ENCODE measurements at places on chromosomes 3 and 15.
A peak's percentile ranks its signal among the peaks of the same experiment; 100 is the strongest.

DNA sequence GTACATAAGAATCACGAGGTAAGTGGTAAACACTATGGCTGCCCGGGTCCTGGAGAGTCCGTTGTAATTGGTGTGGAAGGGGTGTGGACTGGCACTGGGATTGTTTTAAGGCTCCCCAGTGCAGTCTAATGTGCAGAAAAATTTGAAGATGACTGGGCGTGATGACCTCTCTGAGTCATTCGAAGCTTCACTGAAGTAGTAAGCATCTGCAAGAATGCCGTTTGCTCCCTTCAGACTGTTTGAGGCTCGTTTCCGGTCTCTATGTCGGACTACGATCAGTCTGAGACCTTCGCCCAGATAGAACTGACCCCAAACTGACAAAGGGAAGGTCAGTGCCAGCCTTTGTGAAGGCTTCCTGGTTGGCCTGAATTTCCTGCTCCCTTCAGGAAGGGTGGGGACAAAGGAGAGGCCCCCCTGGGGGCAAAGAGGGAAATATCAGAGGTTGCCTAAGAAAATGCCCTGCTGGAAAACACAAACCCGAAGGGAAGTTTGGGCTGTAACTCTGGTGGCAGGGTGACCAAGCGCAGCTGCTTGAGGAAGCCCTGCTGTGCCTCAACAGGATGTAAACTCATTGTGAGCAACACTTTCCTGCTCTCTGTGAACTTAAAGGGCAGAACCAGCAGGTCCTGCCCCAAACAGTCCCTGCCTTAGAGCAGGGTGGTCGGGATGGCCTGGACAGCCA, 34.6 kb downstream of the BTD start:
- peak; percentile 13 for DNase-seq

- no peak for DNase-seq
Observed at GRCh38 chr15:60272623-60273022, 125.2 kb downstream of the ANXA2 start.

DNA sequence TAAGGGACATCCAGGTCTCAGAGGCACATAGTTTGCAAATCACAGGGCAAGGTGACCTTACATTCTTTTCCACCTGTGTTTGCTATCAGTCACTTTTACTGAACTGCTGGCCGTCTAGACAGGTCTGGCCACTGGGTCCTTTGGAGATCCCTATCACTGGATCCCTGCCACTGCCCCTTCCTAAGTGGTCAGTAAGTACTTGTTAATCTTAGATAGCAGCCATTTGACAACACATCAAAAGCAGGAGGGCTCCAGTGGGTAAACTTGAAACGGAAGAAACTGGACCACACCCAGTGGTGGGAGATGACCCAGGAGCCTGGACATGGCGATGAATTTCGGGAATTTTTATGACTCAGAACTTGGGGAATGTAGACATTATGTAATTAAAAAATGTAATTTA, 28.9 kb upstream of the RASGRP1 start:
- DNase-seq, result no peak

DNA sequence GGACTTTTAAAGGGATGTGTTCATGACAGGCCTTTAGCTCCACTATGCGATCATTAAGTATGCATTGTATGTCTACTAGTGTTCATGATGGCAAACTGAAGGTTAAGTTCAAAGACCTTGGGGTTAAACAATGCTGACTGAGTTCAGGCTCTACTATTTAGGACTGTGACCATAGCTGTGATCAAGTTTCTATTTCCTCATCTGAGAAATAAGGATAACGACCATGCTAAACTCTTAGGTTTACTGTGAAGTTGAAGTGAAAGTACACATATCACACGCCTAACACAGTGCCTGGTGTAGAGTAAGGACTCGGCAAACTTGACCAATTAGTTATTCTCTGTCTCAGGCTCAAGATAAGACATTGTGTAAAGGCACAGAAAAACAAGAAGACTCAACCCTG, 243.2 kb downstream of the MBNL1 start:
- DNase-seq, result no peak

DNA sequence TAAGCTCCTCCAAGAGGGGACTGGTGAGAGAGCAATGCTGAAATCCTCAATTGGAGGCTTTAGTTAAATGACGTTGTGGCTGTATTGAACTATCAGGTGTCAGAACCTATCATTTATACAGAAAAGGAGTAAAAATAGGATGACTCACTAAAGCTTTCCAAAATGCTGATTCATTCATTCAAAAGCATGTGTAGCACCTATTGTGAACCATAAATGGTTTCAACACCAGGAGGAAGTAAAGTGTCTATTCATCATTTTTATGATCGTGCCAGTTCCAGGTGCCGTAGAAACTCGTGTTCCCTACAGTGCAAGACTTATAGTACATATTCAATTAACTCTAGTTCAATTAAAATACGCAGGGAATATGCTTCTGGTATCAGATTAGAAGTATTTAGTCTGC, 66.5 kb upstream of the ARRDC4 start:
- no peak for DNase-seq

DNA sequence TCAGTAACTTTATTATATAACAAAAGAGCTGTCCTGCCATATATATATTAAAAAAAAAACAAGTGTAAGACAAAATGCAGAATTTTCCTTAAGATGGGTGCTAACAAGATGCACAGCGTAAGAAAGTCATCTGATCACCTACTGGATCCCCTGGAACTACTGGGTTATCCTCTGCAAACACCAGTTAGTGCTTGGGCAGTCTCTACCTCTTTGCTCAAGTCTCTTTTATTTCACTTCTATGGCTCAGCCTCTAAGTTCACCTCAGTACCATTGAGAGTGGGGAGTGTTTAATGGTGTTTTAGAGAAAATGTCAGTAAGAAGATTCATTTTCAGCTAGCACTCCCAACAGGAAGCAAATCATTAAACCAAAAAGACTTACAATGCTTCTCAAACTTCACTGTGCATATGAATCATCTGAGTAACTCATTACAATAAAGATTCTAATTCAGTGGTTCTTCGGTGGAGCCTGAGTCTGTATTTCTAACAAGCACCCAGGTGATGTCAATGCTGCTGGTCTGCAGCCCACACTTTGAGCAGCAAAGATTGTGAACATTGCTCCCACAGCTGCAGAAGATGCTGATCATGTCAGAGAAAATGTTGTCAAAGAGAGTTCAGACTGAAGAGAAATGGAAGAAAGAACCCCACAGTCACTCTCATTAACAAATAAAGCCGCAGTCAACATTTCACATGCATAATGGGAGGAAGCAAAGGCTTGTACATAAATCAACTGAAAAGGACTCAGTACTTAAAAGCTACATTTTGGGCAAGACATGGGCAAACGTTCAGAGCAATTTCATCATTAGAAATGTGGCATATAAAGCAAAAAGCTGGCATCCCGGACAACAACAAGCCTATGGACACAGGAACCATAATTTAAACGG, 227.1 kb upstream of the ATP11B start:
- DNase-seq, result no peak

DNA sequence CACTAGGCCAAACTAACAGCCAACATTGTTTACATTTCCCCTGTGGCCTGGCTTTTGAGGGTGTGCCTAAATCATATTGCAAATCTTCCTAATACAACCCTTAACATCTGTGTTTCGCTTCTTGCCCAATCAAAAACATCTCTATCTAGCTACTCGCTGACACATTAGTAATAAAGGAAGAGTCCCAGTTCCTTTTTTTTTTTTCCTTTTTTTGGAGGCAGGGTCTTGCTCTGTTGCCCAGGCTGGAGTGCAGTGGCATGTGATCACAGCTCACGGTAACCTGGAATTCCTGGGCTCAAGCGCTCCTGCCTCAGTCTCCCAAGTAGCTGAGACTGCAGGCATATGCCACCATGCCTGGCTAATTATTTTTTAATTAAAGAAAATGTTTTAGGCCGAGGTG, 2.1 kb upstream of the SRPRB start:
- DNase-seq, result no peak

DNA sequence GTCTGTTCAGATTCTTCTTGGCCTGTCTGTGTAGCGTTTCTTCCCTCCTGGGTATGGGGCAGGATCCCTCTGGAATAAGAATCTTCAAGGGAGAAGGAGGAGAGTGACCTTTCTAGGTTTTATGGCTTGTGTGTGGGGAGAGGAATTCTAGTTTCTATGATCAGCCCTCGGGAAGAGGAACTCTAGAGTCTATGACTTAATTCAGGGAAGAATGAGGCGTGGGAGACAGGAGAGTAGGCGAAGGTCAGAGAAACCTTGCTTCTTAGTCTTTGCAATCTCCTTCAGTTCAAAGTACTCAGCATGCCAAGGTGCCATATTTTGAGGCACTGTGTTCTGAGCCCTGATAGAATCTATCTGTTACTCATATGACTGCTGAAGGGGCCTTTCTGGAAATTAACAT, 99.2 kb upstream of the C3orf80 start:
- no peak for DNase-seq

DNA sequence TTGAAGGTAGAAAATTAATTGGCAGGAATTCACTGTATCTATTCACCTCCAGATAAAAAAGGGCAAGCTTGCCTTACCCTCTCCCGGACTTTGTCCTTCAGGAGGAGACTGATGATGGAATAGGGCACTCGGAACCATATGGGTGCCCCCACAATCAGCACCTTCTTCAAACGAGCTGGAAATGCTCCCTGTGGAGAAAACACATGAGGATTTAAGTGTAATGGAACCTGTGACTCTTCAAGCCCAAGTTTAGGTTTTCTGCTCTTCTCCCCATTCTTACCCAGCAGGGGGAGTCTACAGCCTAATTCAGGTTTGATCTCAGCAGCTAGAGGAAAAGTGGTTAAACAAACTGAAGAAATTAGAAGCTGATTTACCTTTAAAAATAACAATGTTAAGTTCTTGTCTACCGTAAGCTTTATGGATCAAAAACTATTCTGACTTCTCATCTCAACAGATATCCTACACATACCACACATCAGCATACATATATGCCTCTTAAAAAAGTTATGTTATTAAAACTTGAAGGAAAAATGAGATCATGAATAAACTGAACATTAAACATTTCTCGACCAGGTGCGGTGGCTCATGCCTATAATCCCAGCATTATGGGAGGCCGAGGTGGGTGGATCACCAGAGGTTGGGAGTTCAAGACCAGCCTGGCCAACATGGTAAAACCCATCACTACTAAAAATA, 57.5 kb upstream of the SIN3A start:
- DNase-seq, result peak; percentile 38

DNA sequence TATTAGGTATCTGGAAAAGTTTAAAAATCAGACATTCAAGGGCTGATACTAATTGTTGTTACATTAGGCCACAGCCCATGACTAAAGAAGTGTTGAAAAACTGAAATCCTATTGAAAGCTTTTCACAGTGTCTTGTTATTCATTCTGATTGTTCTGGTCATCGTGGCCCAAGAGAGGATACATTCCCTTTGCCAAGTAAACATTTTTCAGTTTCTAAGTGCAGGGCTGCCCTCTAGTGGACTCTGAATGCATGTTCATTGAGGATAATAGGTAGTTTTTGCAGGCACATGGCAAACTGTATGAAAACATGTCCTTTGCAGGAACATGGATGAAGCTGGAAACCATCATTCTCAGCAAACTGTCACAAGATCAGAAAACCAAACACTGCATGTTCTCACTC, 181.1 kb downstream of the MYRIP start:
- DNase-seq, result no peak

GRCh38 chr3:138946663-138947494, at the start of the genes FOXL2 and FOXL2NB:
TSS of gene FOXL2 (minus strand) at chr3:138947137. CDS start at chr3:138946722, 415 bp downstream.
TSS of gene FOXL2NB (plus strand) at chr3:138947217. CDS start at chr3:138947365, 148 bp downstream.
- no peak for DNase-seq

DNA sequence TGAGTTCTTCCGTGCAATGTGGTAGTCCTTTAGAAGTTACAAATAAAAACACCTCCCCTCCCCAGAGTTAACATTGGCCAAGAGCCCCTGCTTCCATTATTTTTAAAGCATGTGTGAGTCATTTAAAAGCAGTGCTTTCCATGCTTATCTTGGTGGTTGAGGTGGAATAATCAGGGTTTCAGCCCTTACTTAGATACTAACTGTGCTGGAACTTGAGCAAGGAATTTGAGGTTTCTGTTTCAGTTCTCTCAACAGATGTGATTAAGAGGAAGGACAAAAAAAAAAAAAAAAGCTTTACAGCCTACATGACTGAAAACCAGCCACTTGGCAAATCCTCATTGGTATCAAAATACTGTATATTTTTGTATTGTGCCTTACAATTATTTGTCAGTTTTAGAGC, 64.5 kb downstream of the CGNL1 start:
- DNase-seq, result no peak

- no peak for DNase-seq
Observed at GRCh38 chr15:27695726-27696125, 403.4 kb downstream of the OCA2 start.

- no peak for DNase-seq
Observed at GRCh38 chr3:190580417-190580816, 66.5 kb downstream of the IL1RAP start.

DNA sequence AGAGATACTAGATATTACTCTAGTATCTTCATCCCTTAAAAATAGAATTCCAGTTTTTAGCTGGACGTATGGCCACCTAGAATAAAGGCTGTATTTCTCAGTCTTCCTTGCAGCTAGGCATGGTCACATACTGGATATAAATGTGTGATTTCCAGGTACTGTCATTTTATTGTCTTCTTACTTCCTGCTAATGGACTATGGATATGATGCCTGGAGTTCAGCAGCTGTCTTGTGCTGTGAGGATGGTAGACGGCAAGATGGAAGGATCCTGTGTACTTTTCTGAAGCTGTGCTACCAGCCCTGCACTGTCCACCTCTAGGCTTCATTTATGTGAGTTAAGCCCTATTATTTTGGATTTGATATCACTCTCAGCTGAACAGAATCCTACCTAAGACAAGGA, 83.4 kb downstream of the EBLN2 start:
- no peak for DNase-seq

DNA sequence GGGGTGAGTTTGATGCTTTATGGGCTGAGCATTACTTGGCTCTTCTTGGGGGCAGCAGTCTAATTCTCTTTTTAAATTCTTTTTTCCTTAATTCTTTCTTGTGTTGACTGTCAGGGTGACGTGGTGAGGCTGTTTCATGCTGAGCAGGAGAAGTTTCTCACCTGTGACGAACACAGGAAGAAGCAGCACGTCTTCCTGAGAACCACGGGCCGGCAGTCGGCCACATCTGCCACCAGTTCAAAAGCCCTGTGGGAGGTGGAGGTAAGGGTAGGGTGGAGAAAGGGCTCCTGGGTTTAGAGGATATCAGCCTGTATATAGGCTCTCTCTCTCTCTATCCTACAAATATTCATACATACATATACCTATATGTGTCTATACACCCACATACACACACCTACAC, 152.3 kb downstream of the ITPR1 start:
- no peak for DNase-seq

DNA sequence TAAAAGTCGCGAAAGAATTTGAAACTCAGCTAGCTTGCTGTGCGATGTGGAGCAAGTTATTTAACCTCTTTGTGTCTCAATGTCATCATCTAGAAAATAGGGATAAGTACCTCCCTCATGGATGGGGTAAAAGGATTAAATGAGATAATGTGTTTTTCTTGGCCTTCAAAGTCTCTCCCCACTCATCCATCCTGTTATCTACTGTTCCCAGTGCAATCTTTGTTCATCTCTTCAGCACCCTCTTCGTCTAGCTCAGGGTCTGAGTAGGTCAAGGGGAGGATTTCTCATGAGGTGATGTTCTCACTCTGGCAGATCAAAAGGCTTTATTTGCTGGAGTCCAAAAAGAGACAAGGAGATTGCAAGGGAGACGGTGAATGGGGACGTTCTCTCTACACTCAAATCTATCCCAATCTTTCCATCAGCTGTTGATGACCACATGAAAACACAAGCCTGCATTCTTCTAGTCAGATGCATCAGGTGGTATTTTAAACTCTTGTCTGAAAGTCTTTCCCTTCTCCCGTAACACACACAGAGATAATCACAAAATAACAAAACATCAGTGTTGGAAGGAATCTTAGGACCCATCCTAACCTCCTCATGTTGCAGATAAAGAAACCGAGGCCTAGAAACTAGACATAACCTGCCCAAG, 1.3 kb downstream of the MESD start:
- DNase-seq, result no peak
